Activated naive CD4-positive, alpha-beta T cell treated with anti-CD3 and anti-CD28 coated beads, Interleukin-2, amount 50 U/mL, for 16 hours (primary cell): ENCODE measurements at places on chromosomes 7 and 10.
A peak's percentile ranks its signal among the peaks of the same experiment; 100 is the strongest.

DNA sequence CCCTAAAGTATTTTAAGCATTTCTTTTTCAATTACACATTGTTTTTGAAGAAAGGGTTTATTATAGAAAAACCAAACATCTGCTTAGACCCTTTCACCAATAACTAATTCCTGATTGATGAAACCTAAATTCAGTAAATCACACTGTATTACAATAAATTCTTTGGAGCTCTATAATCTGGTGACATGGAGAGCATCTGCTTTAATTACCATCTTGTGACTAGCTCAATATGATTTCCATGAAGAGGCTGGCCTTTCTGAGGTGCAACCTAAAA is 9.7 kb downstream of the HYCC1 start:
- DNase-seq, result no peak

- no peak for DNase-seq
These were observed 59.8 kb upstream of the OPN4 start for GRCh38 chr10:86594535-86594934.

- no peak for DNase-seq
These were observed 51.5 kb upstream of the OPALIN start for GRCh38 chr10:96410296-96410695.

DNA sequence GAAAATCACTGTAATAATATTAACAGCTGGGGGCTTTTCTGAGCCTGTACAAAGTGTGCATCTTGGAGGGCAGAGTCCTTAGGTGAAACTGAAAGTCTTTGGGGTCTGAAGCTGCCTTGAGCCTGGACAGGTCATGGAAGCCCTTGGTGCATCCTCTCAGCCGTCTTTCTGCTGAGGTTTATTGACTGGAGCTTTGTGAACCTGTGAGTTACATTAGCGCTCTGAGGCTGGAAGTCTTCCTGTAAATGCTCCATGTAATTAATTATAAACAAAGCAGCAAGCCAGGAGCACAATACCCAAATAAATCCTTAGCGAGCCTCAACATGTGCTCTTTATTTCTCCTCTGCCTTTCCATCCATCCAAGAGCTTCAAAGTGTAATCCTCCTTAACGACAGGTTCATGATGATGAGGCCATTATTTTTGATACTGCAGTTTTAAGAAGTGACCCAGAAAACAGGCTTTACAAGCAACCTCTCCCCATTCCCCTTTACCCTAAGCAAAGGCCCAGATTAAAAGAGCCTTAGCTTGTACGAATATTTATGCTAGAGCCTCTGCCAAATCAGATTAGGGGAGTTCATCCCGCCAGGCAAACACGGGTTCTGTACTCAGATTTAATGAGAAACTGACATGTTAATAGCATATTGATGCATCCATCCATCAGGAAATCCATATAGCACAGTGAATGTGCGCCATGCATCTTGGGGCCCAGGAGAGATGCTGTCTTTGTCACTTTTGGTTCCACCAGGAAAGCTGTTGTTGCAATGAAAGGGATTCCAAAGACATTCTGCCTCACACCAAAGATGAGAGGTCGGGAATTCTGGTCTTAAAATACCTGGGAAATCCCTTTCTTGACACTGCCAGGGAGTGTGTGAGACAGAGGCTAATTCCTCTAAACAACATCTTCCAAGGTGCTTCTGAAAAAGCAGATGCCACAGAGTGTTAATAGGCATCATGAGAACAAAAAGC is 118.1 kb downstream of the ANLN start:
- no peak for DNase-seq

- DNase-seq, result no peak
These were observed 8.2 kb downstream of the NT5C3A start for GRCh38 chr7:33054261-33054964.

- no peak for DNase-seq
These were observed 11.1 kb downstream of the MCU start for GRCh38 chr10:72702868-72703581.

GRCh38 chr10:52409195-52409594 is 95.1 kb downstream of the DKK1 start:
- DNase-seq, result no peak

DNA sequence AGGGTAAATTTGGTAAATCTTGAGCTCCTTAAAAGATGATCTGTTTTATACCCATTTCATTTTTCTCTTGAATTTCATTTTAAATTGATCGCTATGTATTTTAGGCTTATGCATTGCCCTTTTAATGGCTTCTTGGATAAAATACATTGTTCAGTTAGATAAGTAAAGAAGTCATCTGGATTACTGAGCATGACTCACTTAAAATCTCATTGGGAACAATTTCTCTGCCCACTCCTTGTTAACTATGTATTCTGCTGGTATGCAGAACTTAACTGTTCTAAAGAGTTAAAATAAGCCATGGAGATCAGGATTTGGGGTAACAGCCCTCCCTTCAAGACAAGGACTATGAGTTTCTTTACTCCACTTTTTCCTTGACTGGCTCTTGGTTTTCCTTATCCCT is 134.2 kb downstream of the SND1 start:
- DNase-seq, result no peak

GRCh38 chr10:133158756-133159610 is 1.0 kb upstream of the KNDC1 start:
- DNase-seq, result no peak

DNA sequence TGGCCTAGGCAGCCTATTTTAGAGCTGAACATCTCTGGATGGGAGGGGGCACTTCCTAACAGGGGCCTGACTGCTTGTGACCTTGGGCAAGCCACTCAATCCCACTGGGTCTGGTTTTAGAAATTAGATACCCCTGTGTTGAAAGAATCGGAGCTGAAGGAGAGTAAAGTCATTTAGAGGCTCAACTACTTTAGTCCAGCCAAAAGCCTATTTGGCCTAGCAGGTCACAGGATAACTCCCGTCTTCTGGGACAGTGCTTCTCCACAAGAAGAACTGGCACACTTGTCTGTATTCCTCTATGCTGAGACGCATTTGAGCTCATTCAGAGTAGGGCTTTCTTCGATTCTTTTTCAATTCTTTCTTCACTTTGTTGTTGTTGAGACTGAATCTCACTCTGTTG is 224.2 kb downstream of the CHCHD3 start:
- no peak for DNase-seq

GRCh38 chr10:5528989-5529701 is 4.4 kb downstream of the CALML3 start:
- peak; percentile 4 for DNase-seq

- no peak for DNase-seq
These were observed 36.0 kb downstream of the CLEC2L start for GRCh38 chr7:139559364-139560105.

GRCh38 chr7:87056346-87056745 is 3.1 kb downstream of the ELAPOR2 start:
- no peak for DNase-seq

GRCh38 chr7:86768394-86768793 is 124.7 kb downstream of the GRM3 start:
- DNase-seq, result no peak

DNA sequence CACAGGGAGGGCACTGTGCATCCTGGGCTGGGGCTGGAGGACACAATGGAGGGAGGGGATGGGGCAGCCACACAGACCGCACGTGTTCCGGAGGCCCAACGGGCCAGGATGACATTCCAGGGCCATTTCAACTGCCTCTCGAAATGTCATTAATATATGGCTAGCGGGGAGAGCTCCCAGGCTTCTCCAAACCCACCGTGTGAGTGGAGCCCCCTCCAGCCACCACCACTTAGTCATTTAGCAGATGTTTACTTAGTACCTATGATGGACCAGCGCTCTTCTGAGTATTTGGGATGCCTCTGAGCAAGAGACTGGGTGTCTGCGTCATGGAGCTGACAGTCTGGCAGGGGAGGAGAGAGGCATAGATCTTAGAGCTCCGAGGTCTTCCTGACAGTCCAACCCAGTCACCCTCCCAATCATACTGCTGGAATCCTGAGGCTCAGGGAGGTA is 107.3 kb downstream of the ZMIZ1 start:
- DNase-seq, result no peak

GRCh38 chr10:11776080-11776479 is 33.9 kb downstream of the ECHDC3 start:
- DNase-seq, result no peak

GRCh38 chr10:24502006-24502405 is 221.7 kb downstream of the ARHGAP21 start:
- DNase-seq, result no peak

DNA sequence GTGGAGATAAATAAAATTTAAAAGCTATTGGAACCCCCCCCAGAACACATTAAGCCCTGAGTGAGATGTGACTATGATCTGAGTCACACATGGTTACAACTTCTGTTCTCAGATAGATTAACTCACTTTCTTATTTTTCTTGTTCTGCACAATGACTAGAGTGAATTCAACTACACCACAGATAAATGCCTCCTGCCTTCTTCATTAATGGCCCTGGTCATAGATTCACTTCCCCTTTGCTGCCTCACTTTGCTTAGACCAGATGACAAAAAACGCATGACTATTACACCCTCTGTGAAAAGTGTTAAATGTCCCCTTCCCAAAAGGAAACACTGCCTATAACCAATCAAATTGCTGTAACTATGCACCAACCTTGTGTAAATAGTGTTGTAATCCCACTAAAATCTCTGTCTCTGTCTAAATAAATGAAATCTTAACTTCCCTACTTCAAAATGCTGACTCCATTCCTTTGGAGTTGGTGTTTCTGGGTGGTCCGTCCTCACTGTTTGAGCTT is 49.4 kb downstream of the AKR1D1 start:
- DNase-seq, result no peak
